CD4-positive, alpha-beta memory T cell (primary cell): ENCODE measurements at places on chromosomes 1 and 21. TPM values are rescaled to one million over a fixed set of nuclear protein-coding genes. Genes with fewer than 3 reads are reported as not detected.

The PLA2G2F gene
- total RNA-seq, result not detected

- no peaks in the 10 kb centered on the region for H3K4me1 ChIP-seq
- no peak for DNase-seq
- no peak overlapping the region for H3K27ac ChIP-seq
- no peak overlapping the region for H3K4me3 ChIP-seq
These were observed 66.5 kb downstream of the FCRL5 start for GRCh38 chr1:157485793-157486192.

DNA sequence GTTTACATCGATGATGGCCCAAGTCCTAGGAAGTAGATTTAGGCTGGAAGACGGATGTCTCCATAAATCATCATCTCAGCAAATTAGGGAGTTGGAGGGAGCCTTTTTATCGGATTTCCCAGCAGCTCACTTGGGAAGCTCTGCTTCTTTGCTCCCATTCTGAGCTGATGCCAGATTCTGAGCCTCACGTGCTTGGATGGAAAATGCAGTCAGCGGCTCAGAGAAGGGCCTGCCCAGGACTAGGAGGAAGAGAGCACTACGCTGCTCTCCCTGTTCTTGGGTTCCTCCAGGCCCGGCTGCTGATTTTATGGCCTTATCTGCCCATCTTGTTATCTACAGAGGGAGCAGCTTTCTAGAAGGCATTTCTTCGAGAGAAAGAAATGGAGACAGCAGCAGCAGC, 42.0 kb downstream of the UBIAD1 start:
- H3K27me3 ChIP-seq, result no peaks in the 10 kb centered on the region
- H3K27ac ChIP-seq, result no peak overlapping the region
- DNase-seq, result no peak
- no peaks in the 10 kb centered on the region for H3K36me3 ChIP-seq
- no peaks in the 10 kb centered on the region for H3K4me1 ChIP-seq
- no peak overlapping the region for H3K4me3 ChIP-seq

GRCh38 chr21:32894321-32894720, 122.8 kb upstream of the PAXBP1 start:
- H3K4me1 ChIP-seq, result no peaks in the 10 kb centered on the region
- no peak overlapping the region for H3K27ac ChIP-seq
- H3K27me3 ChIP-seq, result no peaks in the 10 kb centered on the region
- no peak for DNase-seq
- no peaks in the 10 kb centered on the region for H3K36me3 ChIP-seq

The SPRR2G gene
- total RNA-seq, result not detected

The SETDB1 gene
- 71.4 TPM for total RNA-seq

- no peak overlapping the region for H3K27ac ChIP-seq
- H3K36me3 ChIP-seq, result no peaks in the 10 kb centered on the region
- H3K27me3 ChIP-seq, result no peaks in the 10 kb centered on the region
These were observed 27.5 kb upstream of the ROR1 start for GRCh38 chr1:63746129-63746864.

The MARK1 gene
- 0.06 TPM for total RNA-seq

The PPIH gene
- 40.5 TPM for total RNA-seq

The MPZ gene
- 11.9 TPM for total RNA-seq

DNA sequence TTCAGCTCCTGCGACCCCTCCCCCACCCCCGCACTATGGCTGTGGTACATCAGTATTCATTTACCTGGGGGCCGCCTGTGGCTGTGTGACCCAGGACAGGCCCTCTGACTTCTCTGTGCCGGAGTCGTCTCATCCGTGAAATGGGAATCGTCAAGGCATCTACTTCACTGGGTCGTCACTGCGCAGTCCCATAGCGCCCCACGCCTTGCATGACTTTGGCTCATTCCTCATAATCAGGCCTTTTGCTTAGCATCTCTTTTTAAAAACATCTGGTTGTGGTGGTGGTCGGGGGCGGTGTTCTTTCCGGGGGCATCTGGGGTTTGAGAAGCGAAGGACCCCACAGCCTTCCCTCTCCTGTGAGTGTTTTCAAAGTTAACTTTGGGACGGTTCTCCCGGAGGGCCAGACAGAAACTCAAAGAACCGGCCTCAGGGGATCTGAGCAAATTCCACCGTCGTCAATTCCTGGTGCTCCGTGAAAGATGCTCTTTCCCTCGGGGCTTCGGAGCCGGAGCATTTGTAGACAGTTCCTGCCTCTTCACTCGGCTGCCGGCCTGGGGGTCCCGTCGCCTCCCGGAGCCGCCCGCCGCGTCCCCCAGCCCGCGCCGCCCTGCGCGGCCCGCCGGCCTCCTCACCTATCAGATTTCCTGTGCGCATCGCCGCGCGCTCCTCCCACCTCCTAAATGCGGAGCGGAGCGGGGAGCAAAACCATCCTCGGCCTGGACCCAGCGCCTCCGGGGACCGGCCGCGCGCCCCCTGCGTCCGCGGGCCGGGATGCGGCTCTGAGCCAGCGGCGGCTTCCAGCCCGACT, at the start of gene B3GALT5:
Gene B3GALT5 (plus strand): TSS at position 708 of the 808 bp plus-strand sequence. CDS start 47,620 bp downstream, outside the sequence.
- no peak for DNase-seq
- H3K27me3 ChIP-seq, result peaks cover 3% of the 10 kb centered on the region
- H3K27ac ChIP-seq, result no peak within 1 kb of the TSS
- H3K4me1 ChIP-seq, result no peaks in the 10 kb centered on the region
- H3K4me3 ChIP-seq, result no peak within 1 kb of the TSS

The ADORA1 gene
- not detected for total RNA-seq

GRCh38 chr1:94819238-94819944, 766 bp upstream of the SLC44A3 start:
- H3K4me1 ChIP-seq, result peaks cover 5% of the 10 kb centered on the region
- no peak overlapping the region for H3K4me3 ChIP-seq
- no peak overlapping the region for H3K27ac ChIP-seq
- H3K36me3 ChIP-seq, result no peaks in the 10 kb centered on the region

DNA sequence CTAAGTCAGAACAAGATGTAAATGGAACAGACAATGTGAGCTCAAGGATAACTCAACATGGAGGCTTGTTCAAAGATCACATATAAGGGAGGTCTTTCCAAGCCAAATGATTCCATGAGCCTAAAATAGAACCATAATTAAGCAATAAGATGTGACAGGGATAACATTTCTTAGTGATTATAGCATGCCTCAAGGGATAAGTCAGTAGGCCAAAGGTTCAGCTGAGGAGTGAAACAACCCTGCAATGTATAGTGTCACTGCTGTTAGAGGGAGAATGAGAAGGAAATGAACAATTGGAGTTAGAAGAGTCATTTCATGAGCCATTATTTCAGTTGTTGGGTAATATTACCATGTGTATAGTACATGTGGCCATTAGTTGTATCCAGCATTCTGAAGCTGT, 25.0 kb downstream of the GORAB start:
- no peaks in the 10 kb centered on the region for H3K27me3 ChIP-seq
- peaks cover 5% of the 10 kb centered on the region for H3K36me3 ChIP-seq
- H3K4me3 ChIP-seq, result no peak overlapping the region
- no peaks in the 10 kb centered on the region for H3K4me1 ChIP-seq

The EMC1 gene
- total RNA-seq, result 34.7 TPM

GRCh38 chr1:27571439-27572018, 32.4 kb downstream of the AHDC1 start:
- no peaks in the 10 kb centered on the region for H3K36me3 ChIP-seq
- H3K4me1 ChIP-seq, result peaks cover 20% of the 10 kb centered on the region
- no peak for DNase-seq
- H3K27me3 ChIP-seq, result no peaks in the 10 kb centered on the region
- no peak overlapping the region for H3K27ac ChIP-seq
- H3K4me3 ChIP-seq, result no peak overlapping the region

DNA sequence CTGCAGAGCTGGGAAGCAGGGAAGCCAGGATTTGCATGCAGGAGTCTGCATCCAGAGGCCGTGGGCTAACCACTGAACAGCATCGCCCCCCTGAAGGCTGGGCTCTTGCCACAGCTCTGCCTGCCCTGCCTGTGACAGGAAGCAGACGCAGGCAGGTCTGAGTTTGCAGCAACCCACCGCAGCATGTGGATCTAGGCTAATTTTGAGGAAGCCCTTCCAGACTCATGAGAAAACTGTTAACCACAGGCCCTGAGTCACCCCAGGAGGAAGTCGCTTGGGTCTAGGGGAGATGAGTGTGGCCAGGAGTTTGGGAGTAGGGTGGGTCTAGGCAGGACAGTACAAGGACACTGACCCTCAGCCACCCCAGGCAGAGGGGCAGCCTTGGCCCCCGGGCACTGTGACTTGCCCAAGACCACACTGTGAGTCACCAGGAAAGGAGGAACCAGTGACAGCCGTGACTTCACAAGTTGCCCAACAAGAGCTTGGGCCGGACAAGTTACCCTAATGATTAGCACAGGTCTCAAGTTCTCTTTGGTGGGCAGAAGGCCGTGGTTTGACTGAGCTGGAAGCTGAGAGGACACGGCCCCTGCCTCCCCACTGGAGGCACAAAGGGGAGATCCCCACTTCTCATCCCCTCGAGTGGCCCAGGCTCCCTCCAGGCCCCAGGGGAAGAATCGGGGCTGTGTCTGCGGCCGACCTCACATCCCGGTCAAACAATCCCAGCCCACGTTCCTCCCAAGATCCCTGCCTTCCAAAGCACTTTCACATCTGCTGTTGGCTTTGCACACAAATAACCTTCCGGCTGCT, 826 bp downstream of the LAPTM5 start:
- H3K4me1 ChIP-seq, result peaks cover 84% of the 10 kb centered on the region
- H3K27ac ChIP-seq, result peak overlapping the region; percentile 92
- H3K27me3 ChIP-seq, result no peaks in the 10 kb centered on the region
- H3K4me3 ChIP-seq, result peak overlapping the region; percentile 96
- peaks cover 3% of the 10 kb centered on the region for H3K36me3 ChIP-seq
- DNase-seq, result peak; percentile 94

- H3K36me3 ChIP-seq, result no peaks in the 10 kb centered on the region
- H3K4me3 ChIP-seq, result no peak overlapping the region
- H3K4me1 ChIP-seq, result no peaks in the 10 kb centered on the region
These were observed 16.9 kb downstream of the RAB7B start for GRCh38 chr1:205986292-205986691.

The B3GALT2 gene
- total RNA-seq, result 15.1 TPM

- no peaks in the 10 kb centered on the region for H3K4me1 ChIP-seq
- H3K27ac ChIP-seq, result no peak overlapping the region
- no peak for DNase-seq
- H3K36me3 ChIP-seq, result no peaks in the 10 kb centered on the region
- H3K27me3 ChIP-seq, result no peaks in the 10 kb centered on the region
- H3K4me3 ChIP-seq, result no peak overlapping the region
These were observed 40.4 kb downstream of the LIN9 start for GRCh38 chr1:226268421-226269124.

- DNase-seq, result no peak
- no peak overlapping the region for H3K4me3 ChIP-seq
- no peaks in the 10 kb centered on the region for H3K36me3 ChIP-seq
These were observed 36.2 kb downstream of the LDLRAP1 start for GRCh38 chr1:25579292-25580252.

The CASQ1 gene
- total RNA-seq, result not detected

The CLDN17 gene
- total RNA-seq, result not detected
